ENCODE measurements at places on chromosomes 3 and 15.

GRCh38 chr3:196793246-196793645 is 53.6 kb downstream of the PAK2 start:
- no peak for DNase-seq

- no peak for DNase-seq
Measured at GRCh38 chr3:176561826-176562225, 635.5 kb downstream of the TBL1XR1 start.

DNA sequence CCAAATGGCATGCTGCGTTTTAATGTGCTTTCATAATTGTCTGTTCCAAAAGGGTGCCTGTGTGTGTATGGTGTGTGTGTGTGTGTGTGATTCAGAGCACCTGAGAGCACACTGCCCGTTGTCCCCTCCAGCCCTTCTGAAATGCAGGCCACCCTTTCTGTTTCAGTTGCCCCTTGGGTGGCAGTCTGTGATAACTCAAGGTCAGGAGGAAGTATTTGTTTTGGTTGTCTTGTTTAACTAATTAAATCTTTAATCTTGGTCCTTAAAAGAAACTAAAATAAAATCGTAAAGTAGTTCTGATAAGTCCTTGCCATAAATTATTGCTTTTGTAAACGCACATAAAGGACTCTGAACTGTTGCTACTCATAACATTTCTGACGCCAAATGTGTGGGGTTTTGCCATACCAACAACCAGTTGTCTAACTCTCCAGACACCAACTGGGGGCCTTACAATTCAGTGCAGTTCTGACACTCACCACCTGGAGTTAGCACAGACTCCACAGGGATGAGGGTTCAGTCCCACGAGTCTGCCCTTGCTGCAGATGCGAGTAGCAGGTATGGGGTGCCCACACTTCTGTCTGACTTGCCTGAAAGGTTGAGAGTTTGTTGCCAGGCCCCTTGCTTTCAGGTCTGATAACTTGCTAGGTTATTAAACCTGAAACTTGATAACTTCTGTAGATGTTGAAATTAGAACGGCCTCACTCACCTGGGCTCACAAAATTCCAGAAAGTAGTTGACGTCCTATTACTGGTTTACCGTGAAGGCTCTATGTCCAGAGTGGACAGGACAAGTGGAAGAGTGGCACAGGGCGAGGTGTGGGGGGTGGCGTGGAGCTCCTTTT is 157.3 kb downstream of the IGF1R start:
- no peak for DNase-seq

DNA sequence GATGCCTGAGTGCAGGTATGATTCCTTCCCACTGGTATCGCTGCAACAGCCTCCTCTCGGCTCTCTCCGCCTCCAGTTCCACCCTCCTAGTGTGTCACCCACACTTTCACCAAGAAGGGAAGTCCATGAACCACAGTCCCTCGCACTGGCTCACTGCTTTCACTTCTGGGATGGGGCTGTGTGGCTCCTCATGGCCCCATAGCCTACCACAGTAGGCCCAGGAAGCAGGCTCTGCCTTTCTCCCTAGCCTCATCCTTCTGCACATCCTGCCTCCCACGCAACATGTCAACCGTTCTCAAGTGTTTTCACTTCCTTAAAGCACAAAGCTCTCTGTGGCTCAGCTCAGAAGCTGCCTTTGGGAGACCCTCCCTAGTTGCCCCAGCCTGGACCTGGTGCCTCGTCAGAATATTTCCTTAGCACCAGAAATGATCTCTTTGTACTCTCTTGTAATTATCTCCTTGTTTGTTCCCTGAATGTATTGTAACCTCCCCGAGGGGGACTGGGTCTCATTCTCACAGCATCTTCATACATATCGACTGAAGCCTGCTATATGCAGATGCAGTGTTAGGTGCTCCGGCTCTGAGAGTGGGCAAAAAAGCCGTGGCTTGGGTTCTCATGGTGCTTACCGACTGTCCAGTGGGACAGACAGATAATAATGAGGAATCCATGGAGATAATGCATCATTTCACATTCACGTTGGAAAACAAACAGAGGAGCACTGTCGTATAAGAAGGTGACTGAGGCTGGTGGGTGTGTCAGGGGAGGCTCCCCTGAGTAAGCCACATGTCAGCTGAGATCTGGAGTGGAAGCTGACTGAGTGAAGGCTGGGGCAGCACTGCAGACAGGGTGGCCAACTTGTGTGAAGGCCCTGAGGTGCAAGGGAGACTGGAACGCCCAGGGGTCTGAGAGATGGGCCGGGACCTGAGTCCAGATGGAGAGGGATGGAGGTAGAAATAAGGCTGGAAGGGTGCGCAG is 107.1 kb downstream of the DGKG start:
- peak; percentile 25 for DNase-seq
